Fibroblast of the aortic adventitia (primary cell): ENCODE measurements at places on chromosomes 2 and 18. TPM values are rescaled to one million over a fixed set of nuclear protein-coding genes. Genes with fewer than 3 reads are reported as not detected.

Gene INSIG2
- total RNA-seq, result 5.3 and 9.5 TPM in 2 replicates

Gene IL1F10
- total RNA-seq, result not detected in 2 replicates

Gene SKOR2
- not detected in 2 replicates for total RNA-seq

Gene CLIP4
- 73.5 and 97.1 TPM in 2 replicates for total RNA-seq

Gene PLEKHM3
- total RNA-seq, result 5.0 and 15.1 TPM in 2 replicates

Gene TUBB8B
- not detected in 2 replicates for total RNA-seq

Gene DHRS9
- 0.36 TPM in 1 of 2 replicates, not detected in the other for total RNA-seq

Gene MOCOS
- 3.5 and 13.1 TPM in 2 replicates for total RNA-seq

Gene FAM98A
- total RNA-seq, result 41.8 and 58.7 TPM in 2 replicates

Gene ZNF2
- total RNA-seq, result 3.0 and 6.9 TPM in 2 replicates

Gene EFHD1
- 0.45 and 0.49 TPM in 2 replicates for total RNA-seq

Gene CTNNA2
- 0.36 TPM in 1 of 2 replicates, not detected in the other for total RNA-seq

Gene RAD51AP2
- total RNA-seq, result 0.09 TPM in 1 of 2 replicates, not detected in the other

Gene CYTIP
- 0.82 and 1.4 TPM in 2 replicates for total RNA-seq

Gene UNC80
- not detected in 2 replicates for total RNA-seq

Gene FLACC1
- 1.2 and 3.6 TPM in 2 replicates for total RNA-seq

Gene ANKRD30BL
- total RNA-seq, result 0.16 TPM in 1 of 2 replicates, not detected in the other

Gene SP5
- not detected in 2 replicates for total RNA-seq

Gene TUBA3E
- total RNA-seq, result not detected in 2 replicates

Gene CDCA7
- total RNA-seq, result 0.08 and 6.2 TPM in 2 replicates

Gene TEX44
- total RNA-seq, result not detected in 2 replicates

Gene LRRTM1
- 0.09 TPM in 1 of 2 replicates, not detected in the other for total RNA-seq

Gene B3GNT7
- 0.27 and 0.98 TPM in 2 replicates for total RNA-seq

Gene PLB1
- total RNA-seq, result 2.7 and 7.8 TPM in 2 replicates

Gene DSG1
- total RNA-seq, result not detected in 2 replicates

Gene DYNAP
- not detected in 2 replicates for total RNA-seq

Gene DSC1
- 0.25 TPM in 1 of 2 replicates, not detected in the other for total RNA-seq

Gene PLCL1
- 12.4 and 17.7 TPM in 2 replicates for total RNA-seq

Gene HADHA
- 135 and 174 TPM in 2 replicates for total RNA-seq

Gene NOSTRIN
- total RNA-seq, result 0.81 TPM in 1 of 2 replicates, not detected in the other

Gene UGT1A5
- total RNA-seq, result not detected in 2 replicates

Gene UGT1A10
- total RNA-seq, result 0.41 TPM in 1 of 2 replicates, not detected in the other

Gene MEX3C
- 42.5 and 44.2 TPM in 2 replicates for total RNA-seq

Gene SLC14A1
- total RNA-seq, result 5.6 and 254 TPM in 2 replicates

Gene LAMA3
- total RNA-seq, result 5.1 and 15.7 TPM in 2 replicates

Gene FER1L5
- 0.18 and 0.98 TPM in 2 replicates for total RNA-seq

Gene ASAP2
- 37.1 and 76.4 TPM in 2 replicates for total RNA-seq

Gene PSMA8
- not detected in 2 replicates for total RNA-seq

Gene NPHP1
- total RNA-seq, result 11.8 and 11.9 TPM in 2 replicates

Gene DNER
- total RNA-seq, result 0.72 TPM in 1 of 2 replicates, not detected in the other
